ENCODE measurements at places on chromosomes 1 and 21.

DNA sequence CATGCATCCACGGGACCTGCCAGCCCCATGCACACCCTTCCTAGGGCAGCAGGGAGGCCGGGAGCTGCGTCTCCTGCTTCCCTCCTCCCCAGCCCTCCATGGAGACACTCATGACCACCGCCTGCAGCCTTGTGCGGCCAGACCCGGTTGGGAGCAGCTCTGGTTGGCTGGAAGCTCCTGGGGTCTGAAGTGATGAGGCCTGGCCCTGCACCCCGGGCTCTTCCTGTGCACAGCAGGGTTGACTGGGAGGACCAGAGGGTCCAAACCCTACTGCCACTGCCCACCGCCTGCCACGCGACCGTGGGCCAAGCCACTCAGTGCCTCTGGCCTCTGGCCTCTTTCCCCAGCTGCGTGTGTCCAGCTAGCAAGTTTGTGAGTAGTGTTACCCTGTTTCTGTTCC is 111.1 kb upstream of the COL6A1 start:
- DNase-seq, result no peak

DNA sequence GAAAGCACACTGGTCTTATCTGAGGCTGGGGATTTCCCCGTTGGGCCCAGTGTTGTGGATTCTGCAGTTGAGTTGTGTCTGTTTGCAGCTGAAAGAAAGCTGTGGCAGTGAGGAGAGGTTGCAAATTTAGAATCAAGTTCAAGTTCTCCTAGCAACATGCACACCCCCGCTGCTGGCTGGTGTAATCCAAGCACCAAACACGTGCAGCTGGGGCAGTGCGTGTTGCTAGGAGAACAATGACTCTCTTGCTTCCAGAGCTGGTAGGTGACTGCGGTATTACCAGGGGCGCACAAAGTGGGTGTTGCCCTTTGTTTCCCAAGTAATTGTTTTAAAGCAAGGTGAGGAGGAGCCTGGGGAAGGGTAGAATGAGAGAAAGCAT is 91.5 kb downstream of the IER5 start:
- DNase-seq, result peak; percentile 37

- DNase-seq, result no peak
Measured at GRCh38 chr1:46484783-46485490, 4.7 kb upstream of the DMBX1 start.

GRCh38 chr1:16631248-16632043 is 18.1 kb upstream of the NBPF1 start:
- no peak for DNase-seq

DNA sequence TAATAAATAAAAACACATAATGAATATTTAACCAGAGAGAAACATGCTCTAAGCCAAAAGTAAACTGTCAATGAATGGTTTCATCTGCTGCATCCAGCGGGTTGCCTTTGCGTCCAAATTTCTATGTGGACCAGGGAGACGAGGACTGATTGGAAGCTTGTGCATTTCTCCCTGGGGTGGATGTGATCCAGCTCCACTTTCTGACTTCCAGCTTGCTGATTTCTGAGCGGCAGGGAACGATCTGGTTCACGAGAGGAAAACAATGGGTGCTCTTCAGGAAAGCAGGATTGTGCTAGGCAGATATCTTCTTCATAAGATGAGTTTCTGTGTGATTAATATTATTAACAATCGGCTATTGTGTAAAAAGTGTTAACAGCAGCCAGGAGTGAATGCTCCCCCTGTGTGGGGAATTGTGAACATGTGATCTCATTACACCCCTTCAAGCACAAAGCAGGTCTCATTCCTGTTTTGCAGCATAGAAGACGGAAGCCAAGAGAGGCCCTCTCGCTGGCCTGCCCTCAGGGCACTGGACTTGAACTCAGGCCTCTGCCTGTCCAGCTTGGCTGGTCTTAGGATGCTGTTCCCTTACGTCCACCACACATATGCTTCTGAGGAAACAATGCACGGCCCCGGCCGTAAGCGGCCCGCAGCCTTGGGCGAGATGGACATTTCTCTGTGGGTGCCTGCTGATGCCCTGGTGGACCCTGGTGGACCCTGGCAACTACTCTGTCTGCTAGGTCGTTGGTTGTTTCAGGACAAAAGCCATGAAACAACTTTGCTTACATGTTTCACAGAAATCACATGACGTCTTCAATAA is 183.4 kb upstream of the C1orf174 start:
- DNase-seq, result no peak

- no peak for DNase-seq
Measured at GRCh38 chr1:28010969-28011368, 51.2 kb downstream of the XKR8 start.

- peak; percentile 67 for DNase-seq
Measured at GRCh38 chr1:164511001-164511705, 47.8 kb upstream of the PBX1 start.

DNA sequence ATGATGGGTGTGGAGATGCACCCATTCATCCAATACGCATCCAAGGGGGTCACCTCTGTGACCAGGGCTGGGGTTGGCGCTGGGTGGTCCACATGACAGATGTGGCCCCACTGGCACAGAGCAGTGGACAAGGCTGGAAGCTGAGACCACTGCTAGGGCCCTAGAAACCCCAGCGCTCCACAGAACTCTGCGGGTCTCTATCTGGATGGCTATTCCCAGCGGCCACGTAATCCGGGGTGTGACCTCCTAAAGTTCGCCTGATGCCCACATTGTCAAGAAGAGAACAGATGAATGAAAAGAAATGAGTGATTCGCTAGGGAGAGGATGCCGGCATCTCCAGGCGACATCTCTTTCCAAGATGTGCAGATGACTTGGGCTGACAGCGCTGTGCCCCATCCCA is 55.2 kb downstream of the PRDM15 start:
- no peak for DNase-seq

GRCh38 chr1:81021134-81021533 is 779.6 kb upstream of the ADGRL2 start:
- DNase-seq, result no peak

DNA sequence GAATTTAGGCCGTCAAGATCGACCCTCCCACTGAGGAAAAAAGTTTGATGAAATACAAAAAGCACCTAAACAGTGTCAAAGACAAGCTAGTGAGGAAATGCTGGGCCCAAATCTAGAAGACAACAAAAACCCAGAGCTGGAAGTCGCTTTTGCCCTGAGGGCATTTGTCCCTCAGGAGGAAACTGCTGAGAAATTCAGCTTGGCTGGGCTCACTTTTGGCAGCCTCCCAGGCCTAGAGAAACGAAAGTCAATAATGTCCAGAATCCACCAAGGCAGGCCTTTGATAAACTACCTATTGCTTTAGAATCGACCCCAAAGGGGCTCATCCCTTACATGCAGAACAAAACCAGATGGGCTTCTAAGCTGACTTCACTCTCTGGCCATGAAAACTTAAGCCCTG is 38.9 kb downstream of the SYT2 start:
- DNase-seq, result peak; percentile 37

GRCh38 chr1:60535713-60536112 is 462.1 kb upstream of the C1orf87 start:
- no peak for DNase-seq

GRCh38 chr1:99481391-99481996 is 164.4 kb upstream of the PALMD start:
- DNase-seq, result peak; percentile 83

DNA sequence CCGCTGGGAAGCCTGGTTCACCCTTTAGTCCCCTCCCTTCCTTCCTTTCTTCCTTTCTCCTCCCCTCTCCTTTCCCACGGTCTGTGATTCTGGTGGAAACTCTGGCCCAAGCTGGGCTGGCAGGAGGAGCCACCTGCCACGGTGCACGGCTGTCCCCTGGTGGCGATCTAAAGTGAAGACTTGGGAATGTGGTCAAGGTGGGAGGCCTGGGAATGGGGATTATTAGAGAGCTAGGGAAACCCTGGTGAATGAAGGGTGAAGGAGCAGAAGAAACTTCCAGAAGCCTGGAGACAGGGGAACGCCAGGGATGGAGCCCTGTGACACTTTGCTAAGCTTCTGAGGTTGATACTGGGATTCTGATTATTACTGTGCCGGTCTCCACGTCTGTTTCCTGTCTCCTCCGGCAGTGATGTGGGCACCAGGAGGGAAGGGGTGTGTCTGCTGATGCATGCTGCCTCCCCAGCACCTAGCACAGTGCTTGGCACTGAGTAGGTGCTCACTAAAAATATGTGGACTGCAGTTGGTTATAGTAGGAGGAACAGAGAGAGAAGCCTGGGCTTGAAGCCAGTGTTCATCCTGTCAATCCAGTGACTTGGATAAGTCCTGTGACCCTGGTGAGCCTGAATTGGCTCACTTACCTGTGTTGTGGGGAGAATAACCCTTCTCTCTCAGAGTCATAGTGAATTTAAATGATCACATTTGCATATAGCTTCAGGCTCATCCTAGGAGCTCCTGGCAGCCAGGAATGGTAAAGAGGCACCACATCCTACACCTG is 71.2 kb upstream of the NBPF3 start:
- peak; percentile 77 for DNase-seq

DNA sequence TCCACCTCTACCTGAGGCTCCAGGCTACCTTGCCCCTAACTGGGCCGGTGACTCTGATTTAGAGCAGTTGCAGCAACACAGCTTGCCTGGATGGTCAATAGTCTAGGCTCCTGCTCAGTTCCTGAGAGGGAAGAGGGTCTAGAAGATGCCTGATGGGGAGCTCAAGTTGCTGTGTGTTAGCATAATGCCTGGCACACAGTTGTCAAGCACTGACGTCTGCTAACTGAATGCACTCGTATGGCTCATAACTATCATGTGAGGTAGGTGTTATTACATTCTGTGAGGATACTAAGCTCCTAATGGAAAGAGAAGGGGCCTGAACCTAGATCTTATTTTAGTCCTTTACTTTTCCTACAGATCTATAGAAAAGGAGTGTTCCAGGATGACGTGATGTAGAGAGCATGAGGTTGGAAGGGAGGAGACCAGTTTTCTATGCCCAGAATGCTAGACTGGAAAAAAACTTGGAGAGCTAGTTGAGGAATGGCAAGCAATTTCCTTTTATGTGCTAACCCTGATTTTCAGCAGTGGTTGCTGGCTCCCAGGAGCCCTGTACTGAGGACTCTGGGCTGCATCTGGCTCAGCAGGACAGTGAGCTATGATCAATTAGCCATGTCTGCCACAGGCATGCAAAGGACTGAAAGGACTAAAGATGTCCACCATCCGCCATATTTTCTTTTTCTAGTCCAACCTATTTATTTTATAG is 30.0 kb downstream of the FAM78B start:
- DNase-seq, result no peak

DNA sequence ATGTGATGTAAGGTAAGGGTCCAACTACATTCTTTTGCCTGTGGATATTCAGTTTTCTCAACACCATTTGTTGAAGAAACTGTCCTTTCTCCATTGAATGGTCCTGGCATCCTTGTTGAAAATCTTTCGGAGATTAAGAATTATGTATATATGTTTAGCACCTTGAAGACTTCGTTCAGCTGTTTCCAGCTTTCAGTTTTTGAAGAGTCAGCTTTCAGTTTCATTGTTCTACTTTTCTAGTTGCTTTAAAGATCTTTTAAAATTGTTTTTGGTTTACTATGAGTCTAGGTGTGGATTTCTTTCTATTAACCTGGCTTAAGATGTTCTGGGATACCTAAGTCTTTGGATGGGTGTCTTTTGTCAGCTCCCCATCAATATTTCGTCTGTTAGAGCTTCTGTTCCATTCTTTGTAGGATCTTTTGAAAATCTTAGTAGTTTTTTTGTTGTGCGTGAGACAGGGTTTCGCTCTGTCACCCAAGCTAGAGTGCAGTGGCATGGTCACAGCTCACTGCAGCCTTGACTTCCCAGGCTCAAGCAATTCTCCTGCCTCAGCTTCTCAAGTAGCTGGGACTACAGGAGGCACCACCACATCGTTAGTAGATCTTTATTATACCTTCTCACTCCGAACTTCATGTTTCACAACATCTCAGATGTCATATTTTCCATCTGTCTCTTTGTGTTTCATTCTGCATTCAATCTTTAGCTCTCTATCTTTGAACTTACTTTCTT is 353.5 kb upstream of the B3GALT2 start:
- no peak for DNase-seq

GRCh38 chr1:60959701-60960100 is 122.7 kb upstream of the NFIA start:
- no peak for DNase-seq

DNA sequence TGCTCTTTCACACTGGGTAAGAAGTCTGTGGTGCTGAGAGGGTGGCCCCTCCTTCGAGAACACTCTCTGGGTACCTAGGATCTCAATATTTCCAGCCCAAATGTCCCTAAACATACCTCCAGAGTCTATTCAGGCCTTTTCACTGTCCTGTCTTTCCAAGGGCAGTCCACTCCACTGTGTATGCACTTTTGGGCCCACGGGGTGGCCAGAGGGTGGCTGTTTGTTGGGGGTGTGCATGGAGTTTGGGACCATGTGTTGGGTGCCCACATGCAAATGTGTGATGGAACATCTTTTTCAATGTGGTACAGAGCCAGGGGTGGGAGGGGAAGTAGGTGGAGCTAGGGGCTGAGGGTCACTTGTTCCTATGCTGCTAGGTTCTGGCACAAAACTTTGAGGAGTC is 87.5 kb downstream of the FAM78B start:
- DNase-seq, result no peak

DNA sequence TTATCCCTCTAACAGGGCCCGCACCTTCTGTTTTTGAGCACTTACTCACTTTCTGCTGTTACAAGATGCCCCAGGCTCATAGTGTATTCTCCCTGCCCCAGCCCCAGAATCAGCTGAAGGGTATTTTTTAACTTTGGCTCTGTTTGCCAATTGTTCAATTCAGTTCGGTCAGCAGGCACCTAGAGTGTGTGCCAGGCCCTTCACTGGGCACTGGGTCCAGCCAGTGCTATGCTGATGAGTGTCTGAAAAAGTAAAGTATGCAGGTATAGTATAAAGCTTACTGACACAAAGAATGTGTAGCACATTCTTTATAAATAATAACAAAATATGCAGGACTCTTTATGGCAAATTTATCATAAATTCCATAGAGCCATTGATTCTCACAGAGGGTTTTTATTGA is 35.0 kb downstream of the FHAD1 start:
- DNase-seq, result no peak

DNA sequence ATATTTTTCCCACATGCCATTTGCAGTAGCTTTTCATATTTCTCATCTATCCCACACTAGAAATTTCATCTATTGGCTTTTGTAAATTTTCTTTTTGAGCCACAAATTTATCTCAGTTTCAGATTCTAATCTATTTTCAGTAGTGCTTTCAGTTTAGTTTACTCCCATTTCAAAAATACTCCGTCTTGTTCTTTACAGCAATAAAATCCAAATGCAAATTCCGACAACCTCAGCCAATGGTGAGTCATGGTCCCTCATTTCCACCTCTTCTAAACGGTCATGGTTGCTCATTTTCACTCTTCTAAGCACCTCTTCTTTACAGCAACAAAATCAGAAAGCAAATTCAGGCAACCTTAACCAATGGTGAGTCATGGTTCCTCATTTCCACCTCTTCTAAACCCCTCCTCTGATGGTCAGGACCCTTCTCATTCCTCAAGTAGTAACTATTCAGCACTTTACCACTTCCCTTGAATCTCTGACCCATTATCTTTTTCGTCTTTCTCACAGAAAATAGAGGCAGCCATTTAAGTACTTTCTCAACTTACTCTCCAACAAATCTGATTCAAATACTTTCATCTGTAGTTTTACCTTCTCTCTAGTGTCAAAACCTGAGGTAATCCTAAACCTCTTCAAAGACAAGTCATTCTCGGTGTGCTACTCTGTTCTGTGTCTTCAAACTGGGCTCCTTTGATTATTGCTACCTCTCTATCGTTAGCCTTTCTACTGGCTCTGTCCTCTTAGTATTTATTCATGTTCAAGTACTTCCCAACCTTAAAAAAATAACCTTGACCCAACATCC is 34.4 kb downstream of the C21orf91 start:
- DNase-seq, result peak; percentile 54

All from OCI-M1 (cell line).